ENCODE measurements at places on chromosomes 3 and 15.

DNA sequence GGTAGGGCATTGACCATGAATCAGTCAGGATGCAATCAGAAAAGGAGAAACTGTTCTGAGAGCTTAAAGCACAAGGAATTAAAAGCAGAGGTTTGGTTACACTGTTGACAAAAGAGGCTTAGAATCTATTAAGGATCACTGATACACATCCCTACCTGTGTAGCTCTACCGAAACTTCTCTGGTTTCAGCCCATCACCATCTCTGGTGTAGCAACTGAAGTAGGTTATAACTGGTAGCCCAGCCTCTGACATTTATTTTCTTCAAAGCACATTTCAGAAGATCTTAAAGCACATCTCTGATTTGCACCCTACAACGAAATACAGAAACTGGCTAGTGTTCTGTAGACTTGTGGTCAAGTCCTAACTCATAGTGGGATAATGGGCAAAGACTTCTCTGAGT lies 283.7 kb downstream of the GBE1 start:
- DNase-seq = no peak

DNA sequence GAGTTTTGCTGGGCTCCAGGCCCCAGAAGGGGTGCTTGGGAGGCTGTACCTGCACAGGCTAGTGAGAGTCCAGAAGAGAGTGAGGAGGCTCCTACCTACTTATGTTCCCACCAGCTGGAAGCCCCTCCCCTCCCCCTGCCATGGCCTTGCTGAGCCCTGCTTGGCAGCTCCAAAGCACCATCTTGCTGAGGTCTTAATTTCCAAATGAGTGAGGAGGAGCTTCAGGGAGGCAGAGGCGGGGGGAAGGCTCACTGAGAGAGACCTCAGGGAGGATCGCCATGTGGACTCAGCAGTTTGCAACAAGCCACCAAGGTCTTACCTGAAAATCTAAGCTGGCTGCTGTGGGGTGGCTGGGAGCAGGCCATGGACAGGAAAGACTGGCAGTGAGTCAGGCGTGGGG lies 8.7 kb upstream of the CACNA2D2 start:
- DNase-seq = peak; percentile 59

GRCh38 chr3:147838652-147839051 lies 429.5 kb downstream of the ZIC1 start:
- no peak for DNase-seq

- no peak for DNase-seq
Observed at GRCh38 chr3:179063945-179064560, 7.6 kb downstream of the ZMAT3 start.

DNA sequence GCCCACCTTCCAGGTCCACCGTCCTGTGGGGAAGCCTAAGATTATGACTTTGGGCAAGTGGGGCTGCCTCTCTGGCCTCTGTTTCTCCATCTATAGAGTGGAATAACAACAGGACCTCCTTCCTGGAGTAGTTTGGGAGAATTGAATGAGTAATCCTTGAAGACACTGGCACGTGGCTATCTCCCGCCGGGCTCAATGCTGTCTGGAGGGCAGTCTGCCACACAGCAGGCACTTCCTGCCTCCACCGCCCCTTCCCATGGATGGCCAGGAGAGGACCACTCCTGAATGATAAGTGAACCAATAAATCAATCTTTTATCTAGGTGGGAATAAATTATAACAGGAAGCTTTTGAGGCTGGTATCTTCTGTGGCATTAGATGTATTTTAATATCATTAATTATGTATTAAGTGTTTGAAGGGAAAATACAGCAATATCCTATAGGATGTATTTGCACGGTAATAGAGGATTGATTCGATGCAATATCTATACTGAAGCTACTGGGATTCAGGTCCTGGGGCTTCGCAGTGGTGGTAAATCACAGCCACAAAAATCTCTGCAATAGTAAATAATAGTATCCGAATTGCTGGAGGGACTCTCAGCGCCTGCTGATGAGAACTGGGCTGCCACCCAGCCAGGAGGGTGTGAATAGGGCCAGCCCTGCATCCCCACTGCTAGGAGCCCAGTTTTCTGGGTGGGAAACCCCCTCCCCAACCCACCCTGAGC lies 15.9 kb downstream of the MEGF11 start:
- no peak for DNase-seq

DNA sequence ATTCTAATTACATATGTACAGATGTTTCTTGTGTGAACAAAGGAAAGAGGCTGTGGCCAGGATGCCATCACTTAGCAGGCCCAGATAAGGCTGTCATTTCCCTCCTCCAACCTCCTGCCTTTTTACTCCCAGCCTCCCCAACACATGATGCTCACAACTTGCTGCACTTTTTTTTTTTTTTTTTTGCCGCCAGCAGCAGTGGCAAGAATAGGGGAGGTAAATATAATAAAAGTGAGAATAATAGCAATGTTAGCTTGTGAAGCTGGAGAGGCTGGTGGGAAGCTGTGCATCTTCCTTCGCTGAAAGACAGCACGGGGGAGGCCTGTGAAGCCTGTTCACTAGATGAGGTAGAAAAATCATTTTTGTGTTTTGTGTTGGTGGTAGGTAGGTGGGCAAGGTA lies 42.5 kb upstream of the MYO5C start:
- no peak for DNase-seq

DNA sequence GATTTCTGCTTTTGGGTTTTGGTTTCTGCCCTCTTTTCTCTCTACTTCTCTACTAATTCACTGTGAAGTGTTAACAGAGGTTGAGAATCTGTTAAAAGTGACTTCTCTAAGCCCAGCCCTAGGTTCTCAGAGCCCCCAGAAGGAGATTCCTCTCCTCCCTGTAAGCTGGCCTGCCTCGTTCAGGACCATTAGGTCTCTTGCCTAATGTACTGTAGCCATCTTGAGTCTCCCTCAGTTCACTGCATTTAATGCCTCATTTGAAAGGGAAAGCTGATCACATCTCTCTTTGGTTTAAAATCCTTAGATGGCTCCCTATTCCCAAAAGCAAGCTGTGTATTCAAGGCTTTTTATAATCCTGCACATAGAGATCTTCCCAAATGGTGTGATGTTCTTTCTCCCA lies 16.3 kb downstream of the RTP1 start:
- no peak for DNase-seq

- peak; percentile 39 for DNase-seq
Observed at GRCh38 chr15:31254431-31255175, 72.0 kb upstream of the KLF13 start.

GRCh38 chr3:123880998-123881561 lies 3.1 kb downstream of the MYLK start:
- peak; percentile 49 for DNase-seq

- no peak for DNase-seq
Observed at GRCh38 chr3:15453991-15454625, 26.7 kb downstream of the EAF1 start.

- no peak for DNase-seq
Observed at GRCh38 chr3:57109437-57110199, 49.2 kb downstream of the SPATA12 start.

- DNase-seq = no peak
Observed at GRCh38 chr3:8856071-8856470, 86.7 kb upstream of the OXTR start.

Measured in RPMI8226 (cell line).